ENCODE measurements at places on chromosomes 5 and 9.
A peak's percentile ranks its signal among the peaks of the same experiment; 100 is the strongest.

- DNase-seq, result no peak
Observed at GRCh38 chr5:132010645-132010988, 841 bp downstream of the ACSL6 start.

DNA sequence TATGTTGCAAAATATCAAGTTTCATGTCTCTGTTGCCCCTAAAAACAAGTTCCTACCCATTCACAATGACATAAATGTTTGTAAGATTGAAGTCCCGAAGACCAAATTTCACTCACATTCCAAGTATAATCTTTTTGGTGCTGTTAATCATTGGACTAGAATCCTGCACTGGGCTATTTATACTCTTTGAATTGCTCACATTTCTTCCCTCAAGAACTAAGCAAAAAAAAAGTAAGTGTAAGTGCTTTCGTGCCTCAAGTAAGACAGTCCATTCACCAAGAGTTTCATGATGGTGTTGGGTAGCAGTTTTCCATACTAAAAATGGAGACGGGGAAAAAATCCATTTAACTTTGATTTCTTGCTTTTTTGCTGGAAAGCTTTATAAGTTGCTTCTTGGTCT lies 242.3 kb downstream of the EBF1 start:
- DNase-seq, result no peak

DNA sequence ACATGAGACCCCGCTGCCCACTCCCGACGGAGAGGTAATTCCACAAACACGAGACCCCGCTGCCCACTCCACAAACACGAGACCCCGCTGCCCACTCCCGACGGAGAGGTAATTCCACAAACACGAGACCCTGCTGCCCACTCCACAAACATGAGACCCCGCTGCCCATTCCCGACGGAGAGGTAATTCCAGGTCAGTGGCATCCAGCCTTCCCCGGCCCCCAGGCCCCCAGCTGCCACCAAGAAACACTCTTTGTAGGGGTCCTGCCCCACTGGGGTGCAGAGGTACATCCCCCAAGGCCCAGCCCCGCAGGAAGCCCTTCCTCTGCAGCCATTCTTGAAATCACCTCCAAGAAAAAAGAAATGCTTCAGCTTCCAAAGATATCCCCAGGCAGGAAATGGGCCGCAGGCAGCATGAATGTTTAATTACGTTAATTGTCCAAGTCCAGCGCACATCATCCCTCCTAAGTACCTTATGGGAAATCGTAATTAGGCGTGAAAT lies 115.9 kb downstream of the ADAMTS2 start:
- DNase-seq, result no peak

DNA sequence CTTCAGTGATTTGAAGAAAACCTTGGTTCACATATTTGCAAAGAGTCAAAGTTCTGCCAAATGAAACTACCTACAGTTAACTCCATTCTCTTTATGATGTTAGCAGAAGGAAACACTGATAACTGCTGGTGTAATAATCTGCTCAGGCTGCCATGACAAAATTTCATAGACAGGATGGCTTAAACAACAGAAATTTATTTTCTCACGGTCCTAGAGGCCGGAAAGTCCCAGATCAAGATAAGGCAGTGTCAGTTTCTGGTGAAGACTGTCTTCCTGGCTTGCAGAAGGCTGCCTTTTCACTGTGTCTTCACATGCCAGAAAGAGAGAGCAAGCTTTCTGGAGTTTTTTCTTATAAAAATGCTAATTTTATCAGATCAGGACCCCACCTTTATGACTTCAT lies 102.4 kb upstream of the PARP8 start:
- DNase-seq, result no peak

DNA sequence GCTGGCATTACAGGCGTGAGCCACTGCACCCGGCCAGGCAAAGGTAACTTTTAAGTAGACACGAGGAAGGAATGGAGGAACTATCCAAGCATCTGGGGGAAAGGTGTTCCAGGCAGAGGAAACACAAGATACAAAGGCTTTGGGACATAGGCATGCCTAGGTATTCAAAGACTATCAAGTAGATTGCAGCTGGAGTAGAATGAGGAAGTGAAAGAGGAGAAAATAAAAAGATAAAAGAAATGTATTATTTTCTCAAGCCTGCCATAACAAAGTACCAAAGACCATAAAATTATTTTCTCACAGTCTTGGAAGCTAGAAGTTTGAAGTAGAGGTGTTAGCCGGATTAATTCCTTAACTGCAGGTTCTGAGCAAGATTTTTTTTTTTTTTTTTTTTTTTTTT lies 39.9 kb upstream of the GRIN3A start:
- no peak for DNase-seq

GRCh38 chr5:177302354-177303110 lies 987 bp downstream of the RAB24 start:
- DNase-seq, result peak; percentile 1

DNA sequence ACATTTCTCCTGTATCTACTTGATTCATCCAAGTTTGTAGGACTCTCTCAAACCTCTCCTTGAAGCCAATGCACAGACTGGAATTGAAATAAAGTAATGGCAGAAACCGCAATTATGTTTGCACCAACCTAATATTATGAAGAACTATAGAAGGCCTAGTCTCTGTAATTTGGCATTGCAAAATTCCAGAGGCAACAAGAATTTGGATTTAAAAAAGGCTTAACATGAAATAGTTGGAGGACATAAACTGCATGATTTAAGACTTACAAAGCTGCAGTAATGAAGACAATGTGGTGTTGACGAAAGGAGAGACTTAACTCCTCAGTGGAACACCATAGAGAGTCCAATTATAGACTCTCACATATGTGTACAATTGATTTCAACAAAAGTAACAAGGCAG lies 117.8 kb upstream of the MINAR2 start:
- DNase-seq, result no peak

DNA sequence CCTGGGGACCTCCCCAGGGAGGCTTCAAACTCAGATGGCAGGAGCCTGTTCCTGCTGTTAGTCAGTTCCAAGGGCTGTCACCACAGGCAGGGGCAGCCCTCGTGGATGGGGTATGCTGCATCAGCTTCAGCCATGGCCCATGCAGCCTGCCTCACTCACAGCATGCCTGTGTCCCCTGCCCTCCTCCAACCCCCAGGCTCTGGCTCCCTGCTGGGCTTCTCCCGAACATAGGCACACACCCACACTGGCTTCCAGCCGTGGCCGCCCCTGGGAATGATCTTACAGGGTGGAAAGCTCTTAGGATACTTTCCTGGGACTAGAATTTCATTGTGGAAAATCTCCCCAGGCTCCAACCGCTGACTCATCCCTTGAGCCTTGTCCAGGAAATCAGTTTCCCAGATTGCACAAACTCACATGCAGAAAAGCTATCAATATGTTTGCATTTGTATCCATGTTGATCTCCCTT lies 163.8 kb downstream of the SEC61B start:
- DNase-seq, result no peak

GRCh38 chr5:59287361-59287760 lies 606.2 kb downstream of the PDE4D start:
- no peak for DNase-seq

DNA sequence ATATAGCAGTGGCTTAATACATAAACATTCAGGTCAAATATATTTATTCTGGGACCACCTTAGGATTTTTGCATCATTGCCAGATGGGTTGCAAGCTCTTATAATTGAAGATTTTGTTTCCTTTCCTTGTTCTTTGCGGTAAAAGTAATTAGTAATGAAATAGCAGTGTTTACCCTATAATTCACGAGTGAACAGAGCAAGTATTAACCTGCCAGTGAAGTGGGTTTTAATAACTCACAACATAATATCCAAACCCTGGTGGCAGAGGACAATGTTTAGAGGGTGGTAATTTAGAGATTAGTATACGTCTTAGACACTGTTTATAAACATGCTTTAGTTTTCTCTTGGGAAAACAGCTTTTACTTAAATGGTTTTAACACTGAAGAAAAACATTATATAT lies 11.8 kb downstream of the ARL14EPL start:
- no peak for DNase-seq

- no peak for DNase-seq
Observed at GRCh38 chr9:86749894-86750255, 197.4 kb downstream of the GAS1 start.

GRCh38 chr5:157182143-157182757 lies 1.6 kb downstream of the ITK start:
- DNase-seq, result no peak

DNA sequence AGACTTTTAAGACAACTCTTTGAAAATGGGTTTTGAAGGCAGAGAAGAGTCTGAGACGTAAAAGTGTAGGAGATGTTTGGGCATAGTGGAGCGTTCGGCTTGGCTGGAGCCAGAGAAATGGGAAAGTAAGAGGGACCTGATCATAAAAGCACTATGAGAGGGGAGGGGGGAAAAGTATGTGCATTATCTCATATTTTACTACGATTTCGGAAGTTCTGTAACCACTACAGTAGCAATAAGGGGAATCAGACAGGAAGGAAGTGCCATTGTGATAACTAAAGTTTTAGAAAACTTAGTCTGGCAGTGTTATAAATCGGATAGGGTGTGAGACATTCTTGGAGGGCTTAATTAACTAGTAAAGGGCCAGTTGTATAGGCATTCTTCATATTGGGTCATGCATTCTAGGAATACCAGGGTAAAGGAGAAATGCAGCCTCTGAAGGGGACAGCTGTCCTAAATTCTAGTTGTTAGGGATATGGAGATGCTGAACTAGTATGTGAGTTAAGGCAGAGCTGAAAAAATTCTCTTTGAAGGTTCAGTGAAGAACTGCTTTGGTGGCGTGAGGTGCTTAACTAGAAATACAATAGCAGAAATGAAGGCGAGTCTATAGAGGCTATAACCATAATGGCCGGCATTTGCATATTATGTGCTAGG lies 83.8 kb upstream of the FREM1 start:
- DNase-seq, result no peak

DNA sequence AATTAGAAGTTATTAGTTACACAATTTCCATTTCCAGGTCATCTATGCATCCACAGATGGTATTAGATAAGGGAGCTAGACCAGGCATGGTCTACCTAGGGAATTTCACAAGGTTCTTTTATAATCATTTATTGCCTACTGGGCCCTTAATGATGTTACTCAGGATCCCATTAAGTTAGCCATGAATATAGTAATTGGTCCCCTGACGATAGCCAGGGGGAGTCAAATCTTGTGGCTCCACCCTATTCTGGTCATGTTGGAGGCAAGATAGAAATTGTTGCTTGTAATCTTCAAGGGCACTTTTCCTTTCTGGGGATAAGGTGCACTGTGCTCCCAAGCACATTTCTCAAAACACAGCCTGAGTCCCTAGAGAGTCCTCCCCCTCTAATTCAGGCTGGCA lies 14.1 kb upstream of the ELL2 start:
- DNase-seq, result no peak

GRCh38 chr9:14063756-14064155 lies 250.2 kb downstream of the NFIB start:
- no peak for DNase-seq

DNA sequence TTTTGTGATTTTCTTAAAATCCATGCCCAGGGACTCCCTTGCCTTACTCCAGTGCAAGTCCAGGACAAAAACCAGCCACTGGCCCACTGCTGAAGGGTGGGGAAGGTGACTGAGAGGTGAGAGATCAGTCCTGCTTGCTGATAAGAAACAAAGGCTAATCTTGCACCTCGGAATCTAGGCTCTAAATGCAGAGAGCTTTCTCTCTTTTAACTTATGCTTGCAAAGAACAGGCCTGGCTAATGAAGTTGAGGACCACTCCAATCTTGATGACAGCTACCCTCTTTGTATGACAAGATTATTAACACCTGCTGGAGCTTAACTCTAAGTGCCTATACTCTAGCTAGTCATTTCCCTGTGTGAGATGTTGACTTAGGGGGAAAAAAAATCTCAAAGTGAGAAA lies 8.8 kb downstream of the TLE1 start:
- no peak for DNase-seq

GRCh38 chr5:137190441-137190840 lies 308.7 kb downstream of the SPOCK1 start:
- DNase-seq, result no peak

- DNase-seq, result no peak
Observed at GRCh38 chr9:98951967-98952366, 8.3 kb downstream of the COL15A1 start.

DNA sequence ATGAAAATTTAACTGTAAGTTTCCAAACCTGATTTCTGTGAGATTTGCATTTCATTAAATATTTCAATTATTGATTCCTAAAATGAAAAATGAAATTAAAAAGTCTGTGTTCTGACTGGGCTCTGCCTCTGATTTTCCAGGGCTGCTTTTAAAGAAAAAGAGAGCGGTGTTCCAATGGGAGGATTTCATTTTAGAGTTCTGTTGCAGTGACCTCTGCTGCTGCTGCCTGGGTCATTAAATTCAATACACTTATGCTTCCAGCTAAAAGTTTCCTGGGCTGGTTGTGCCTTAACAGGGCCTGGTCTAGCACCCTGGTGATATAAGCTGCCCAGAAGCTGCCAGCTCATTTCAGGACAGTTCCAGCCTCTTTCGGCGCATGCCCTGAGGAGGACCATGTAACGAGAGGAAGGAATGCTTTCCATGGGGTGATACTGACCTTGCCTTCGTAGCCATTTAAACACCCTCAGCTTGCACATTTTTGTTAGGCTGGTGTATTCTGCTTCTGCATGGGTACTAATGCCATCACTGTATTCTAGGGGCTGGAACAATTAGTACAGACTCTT lies 93.3 kb downstream of the TMEM174 start:
- DNase-seq, result no peak

DNA sequence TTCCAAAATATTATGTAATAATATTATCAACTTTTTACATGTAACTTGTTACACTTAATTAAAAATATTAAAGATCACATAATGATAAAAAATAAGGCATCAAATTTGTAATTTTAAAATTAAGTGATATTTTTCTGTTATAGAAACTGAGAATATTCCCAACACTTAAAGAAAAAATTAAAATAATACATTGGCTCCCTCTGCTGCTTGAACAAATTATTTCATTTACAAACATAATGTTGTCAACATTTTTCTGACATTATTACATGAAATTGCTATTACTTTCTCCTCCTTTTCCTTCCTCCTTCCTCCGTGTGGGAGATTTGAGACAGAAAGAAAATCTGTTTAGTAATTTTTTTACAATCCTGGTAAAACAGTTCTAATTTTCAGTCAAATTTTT lies 42.3 kb downstream of the RNF180 start:
- no peak for DNase-seq

- no peak for DNase-seq
Observed at GRCh38 chr5:25488119-25488518, 843.3 kb upstream of the CDH10 start.

- DNase-seq, result no peak
Observed at GRCh38 chr5:135625061-135625460, 46.3 kb upstream of the CXCL14 start.

DNA sequence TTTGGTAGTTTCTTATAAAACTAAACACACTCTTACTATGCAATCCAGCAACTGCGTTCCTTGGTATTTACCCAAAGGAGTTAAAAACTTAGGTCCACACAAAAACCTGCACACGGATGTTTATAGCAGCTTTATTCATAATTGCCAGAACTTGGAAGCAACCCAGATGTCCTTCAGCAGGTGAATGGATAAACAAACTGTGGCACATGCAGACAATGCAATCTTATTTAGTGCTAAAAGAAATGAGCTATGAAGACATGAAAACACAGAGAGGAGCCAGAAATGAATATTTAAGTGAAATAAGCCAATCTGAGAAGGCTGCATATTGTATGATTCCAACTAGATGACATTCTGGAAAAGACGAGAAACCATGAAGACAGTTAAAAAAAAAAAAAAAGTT lies 10.7 kb downstream of the WNK2 start:
- peak; percentile 55 for DNase-seq

- no peak for DNase-seq
Observed at GRCh38 chr5:16567365-16567764, 49.4 kb downstream of the RETREG1 start.
